ENCODE measurements at places on chromosomes 3 and 15.

DNA sequence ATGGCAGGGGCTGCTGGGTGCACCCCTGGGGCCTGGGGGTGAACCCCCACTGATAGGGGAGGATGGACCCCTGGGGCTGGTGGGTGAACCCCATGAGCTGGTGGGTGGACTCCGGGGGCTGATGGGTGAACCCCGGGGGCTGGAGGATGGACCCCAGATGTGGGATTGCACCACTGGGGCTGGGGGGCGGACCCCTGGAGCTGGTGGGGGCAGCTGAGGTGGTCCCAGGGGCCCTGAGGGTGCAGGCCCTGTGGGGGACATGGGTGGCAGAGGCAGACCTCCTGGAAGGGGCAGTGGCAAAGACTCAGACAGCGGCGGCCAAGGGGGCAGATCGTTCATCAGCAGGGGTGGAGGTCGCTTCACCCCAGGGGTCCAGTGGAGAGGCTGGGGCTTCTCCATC is 17.4 kb upstream of the TXNRD3 start:
- DNase-seq: no peak

DNA sequence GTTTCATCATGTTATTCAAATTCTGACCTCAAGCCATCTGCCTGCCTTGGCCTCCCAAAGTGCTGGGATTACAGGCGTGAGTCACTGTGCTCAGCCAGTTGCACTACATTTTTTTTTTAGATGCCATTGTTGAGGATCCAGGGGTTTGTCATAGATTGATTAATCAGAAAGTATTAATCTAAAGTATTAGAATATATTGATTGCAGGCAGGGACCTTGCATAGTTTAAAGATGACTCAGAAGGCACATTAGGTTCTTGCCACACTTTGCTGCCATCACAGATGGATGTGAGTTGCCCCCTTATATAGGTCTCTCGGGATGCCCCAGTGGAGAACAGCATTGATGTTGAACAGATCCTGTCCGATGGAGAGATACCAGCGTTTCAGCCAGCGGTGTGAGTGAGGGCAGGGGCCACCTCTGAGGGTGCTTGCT is 41.1 kb downstream of the IGF1R start:
- DNase-seq: no peak

GRCh38 chr3:125104639-125105038 is 48.8 kb upstream of the HEG1 start:
- DNase-seq: no peak

- DNase-seq: no peak
Measured at GRCh38 chr15:73052653-73053397, 562 bp downstream of the NEO1 start.

GRCh38 chr3:172030181-172030580 is 9.2 kb upstream of the FNDC3B start:
- DNase-seq: no peak

- DNase-seq: no peak
Measured at GRCh38 chr3:129703913-129704312, 97.4 kb upstream of the PLXND1 start.

GRCh38 chr3:44301746-44302145 is 36.8 kb upstream of the TCAIM start:
- DNase-seq: no peak

DNA sequence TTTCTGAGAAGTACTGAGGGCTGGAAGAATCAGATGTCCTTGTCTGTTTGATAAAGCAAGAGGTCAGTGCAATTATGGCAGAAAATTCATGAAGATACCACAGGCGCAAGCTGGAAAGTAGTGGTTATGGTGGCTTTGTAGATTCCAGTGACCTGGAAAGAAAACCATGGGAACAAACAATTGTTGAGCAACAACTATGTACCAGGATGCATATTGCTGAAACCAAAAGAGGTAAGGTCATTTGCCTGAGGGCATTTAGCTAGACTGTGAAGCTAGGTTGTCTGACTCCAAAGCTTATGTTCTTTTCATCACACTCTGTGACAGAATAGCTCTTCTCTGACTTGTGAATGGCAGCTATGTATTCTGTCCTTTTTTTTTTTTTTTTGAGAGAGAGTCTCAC is 74.0 kb downstream of the B3GALNT1 start:
- DNase-seq: no peak

- no peak for DNase-seq
Measured at GRCh38 chr3:184320104-184320445, 5.7 kb downstream of the EIF4G1 start.

DNA sequence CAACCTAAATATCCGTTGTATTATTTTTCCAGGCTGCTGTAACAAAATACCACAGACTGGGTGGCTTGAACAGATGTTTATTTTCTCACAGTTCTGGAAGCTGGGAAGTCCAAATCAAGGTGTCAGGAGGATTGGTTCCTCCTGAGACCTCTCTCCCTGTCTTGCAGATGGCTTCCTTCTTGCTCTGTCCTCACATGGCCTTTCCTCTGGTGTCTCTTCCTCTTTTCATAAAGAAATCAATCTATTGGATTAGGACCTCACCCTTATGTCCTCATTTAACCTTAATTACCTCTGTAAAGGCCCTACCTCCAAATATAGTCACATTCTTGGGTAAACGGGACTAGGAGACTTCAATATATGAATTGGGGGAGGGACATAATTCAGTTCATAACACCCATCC is 89.2 kb upstream of the PLCL2 start:
- no peak for DNase-seq

DNA sequence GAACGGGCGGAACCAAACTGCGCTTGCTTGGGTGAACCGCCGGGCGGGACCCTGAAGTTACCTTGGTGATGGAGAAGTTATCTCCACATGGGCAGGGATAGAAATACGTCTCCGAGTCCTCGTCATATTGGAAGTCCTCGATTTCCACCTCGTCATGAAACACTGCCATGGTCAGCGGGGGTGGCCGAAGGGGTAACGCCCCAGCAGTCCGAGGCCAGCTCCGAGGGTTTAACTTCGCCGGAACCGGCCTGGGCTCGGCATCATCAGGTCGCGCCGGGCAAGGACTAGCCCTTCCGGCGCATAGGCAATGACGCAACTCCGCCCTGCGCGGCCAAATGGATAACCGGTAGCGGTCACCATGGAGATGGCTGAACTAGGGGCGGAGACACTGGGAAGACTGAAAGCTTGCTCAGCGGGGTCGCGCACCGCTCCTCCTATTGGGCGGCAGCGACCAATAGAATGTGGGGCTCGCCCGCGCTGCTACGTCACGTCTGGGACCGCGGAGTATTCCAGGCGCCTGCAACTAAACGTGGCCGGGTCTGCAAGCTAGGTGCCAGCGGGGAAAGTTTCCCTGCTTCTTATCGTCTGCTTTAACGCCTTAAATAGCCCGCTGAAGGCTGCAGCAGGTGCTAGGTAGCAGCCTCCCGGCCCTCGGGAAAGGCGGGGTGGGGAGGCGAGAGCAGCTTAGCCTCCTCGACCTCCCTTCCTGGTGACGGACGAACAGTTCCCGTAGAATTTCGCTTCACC is at the start of the genes DPH3 and OXNAD1:
Gene DPH3 (minus strand): TSS at position 236 of the 747 bp plus-strand sequence. CDS start 67 bp downstream, at position 169.
Gene OXNAD1 (plus strand): TSS at position 505 of the 747 bp plus-strand sequence. CDS start 5,741 bp downstream, outside the sequence.
- DNase-seq: peak; percentile 98

GRCh38 chr15:70704166-70704565 is 59.2 kb downstream of the UACA start:
- DNase-seq: no peak

GRCh38 chr15:59553879-59554735 is 57.5 kb upstream of the GCNT3 start:
- no peak for DNase-seq

DNA sequence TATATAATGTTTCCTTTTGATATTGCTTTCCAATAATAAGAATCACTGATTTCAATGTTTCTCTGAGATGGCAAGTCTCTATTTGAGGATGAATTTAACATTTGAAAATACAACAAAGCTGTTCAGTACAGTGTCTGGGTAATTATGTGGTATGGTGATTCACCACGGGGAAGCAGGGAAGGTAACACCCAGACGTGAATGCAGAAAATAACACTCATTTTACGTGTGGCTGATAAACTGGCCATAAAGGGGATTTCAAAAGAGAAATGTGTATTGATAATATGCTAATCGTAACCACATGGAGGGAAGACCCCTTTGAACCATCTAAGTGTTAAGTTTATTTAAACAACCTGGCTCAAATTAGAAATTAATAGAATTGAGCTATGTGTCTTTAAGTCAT is 344.6 kb downstream of the GRM7 start:
- DNase-seq: no peak

GRCh38 chr3:162007722-162008121 is 511.1 kb downstream of the OTOL1 start:
- no peak for DNase-seq

- DNase-seq: no peak
Measured at GRCh38 chr15:23736033-23736673, 49.0 kb upstream of the NDN start.

DNA sequence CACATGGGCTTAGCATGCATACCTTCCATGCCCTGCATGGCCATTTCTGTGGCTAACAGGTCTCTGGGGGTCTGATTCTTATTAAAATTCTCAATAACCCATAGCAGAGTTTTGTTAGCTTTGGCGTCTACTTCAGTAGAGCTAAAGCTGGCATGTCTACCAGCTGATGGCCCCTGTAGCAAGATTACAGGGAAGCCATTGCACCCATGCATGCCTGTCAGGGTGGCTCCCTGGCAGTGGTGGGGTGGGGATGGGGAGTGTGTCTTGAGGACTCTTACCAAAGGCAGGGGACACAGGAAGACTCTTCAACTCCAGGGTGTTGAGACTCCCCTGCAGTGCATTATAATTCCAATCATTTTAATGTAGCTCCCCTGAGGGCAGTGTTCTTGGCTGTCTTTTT is 4.7 kb downstream of the KY start:
- DNase-seq: no peak

- DNase-seq: no peak
Measured at GRCh38 chr3:56974247-56974930, 86.1 kb upstream of the SPATA12 start.

DNA sequence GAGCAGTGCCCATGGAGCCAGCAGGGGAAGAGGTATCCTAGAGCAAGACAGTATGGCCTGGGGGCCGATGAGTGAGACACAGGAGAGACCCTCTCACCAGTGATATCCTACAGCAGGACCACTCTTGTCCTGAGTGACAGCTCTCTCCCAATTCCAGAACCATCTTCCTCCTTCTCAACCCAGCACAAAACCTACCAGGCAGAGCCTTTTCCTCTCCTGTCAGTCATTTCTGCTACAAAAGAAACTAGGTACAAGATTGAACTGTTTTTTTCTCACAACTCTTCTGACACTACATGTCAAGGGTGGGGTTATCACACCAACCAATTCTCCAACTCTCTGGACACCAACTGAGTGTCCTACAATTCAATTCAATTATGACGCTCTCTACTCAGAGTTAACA is 506.6 kb downstream of the EPHB1 start:
- DNase-seq: no peak

- no peak for DNase-seq
Measured at GRCh38 chr3:58657036-58657520, 9.5 kb downstream of the FAM3D start.

DNA sequence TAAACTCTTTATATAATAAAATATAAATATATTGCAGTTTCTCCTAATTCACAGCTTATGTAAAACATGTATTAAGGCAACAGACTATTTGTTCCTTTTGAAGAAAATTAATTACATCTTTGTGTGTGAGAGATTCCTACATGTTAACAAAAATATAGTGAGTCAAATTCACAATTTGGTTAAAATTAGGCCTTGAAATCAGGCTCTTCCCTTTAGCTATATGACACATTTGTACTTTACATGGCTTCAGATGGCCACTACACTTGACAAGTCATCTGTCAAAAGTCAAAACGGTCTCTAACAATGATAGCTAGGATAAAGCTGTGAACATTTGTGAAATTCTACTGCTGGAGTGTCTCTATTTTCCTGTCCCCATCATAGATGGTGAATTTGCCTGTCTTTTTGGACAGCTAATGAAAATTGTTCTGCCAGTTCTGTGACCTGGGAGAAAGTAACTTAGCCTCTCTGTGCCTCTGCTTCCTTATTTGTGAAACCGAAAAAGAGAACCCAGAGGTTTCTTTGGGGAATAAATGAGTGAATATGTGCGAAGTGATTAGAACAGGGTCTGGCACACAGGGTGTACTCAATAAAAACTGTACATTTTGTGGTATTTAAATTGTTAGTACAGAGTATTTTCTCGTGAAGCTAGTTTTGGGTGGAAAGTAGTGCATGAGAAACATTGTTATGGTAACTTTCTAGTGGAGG is 23.6 kb downstream of the TM4SF4 start:
- DNase-seq: no peak

- DNase-seq: no peak
Measured at GRCh38 chr3:188421151-188421821, 267.3 kb downstream of the LPP start.

DNA sequence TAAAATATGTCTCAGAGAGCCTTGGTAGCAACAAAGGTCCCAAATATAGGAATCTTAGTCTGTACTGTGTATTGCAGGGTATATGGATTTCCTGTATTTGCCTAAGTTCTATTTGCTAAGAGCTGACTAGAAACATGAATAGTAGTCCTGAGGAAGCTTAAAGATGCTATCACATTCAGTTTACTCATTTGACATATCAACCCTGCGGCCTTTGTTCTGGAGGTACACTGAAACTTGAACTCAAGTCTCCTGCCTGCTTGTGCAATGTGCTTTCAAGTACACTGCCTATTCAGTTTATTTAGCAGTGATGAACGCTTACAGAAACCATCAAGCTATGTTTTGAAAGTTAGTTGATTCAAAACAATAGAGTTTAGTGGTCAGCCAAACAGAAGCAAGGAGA is 21.1 kb downstream of the IL1RAP start:
- no peak for DNase-seq

DNA sequence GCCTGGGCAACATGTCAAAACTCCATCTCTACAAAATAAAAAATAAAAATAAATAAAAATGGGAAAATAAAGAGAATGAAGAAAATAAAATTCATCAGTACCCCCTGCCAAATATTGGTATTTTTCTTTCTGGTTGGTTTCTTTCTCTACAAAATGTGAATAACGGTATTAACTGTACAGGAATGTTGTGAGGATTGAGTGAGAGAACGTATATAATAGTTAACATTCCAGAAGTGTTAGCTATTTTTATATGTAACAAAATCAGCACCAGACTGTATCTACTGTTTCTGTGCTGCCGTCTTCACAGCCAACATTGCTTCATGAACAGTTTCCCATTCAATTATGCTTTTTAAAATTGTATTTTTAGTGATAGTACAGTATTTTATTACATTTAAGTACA is 25.5 kb upstream of the RNU6-1 start:
- DNase-seq: no peak

GRCh38 chr3:149553781-149554451 is 79.4 kb downstream of the TM4SF4 start:
- DNase-seq: no peak

DNA sequence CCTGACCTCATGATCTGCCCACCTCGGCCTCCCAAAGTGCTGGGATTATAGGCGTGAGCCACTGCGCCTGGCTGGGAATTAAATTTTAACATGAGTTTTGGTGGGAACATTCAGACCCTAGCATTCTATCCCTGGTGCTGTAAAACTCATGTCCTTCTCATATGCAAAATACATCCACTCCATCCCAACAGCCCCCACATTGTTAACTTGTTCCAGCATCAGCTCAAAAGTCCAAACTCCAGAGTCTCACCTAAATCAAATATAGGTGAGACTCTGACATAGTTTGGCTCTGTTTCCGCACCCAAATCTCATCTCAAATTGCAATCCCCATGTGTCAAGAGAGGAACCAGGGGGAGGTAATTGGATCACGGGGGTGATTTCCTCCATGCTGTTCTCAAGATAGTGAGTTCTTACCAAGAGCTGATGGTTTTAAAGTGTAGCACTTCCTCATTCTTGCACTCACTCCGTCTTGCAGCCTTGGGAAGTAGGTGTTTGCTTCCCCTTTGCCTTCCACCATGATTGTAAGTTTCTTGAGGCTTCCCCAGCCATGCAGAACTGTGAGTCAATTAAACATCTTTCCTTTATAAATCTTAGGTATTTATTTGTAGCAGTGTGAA is 96.2 kb upstream of the PLCL2 start:
- DNase-seq: no peak

GRCh38 chr15:48332642-48333034 is 1.4 kb downstream of the DUT start:
- DNase-seq: no peak

All from activated CD4-positive, CD25-positive, alpha-beta regulatory T cell treated with anti-CD3 and anti-CD28 coated beads, Interleukin-2, amount 50 U/mL, for 72 hours (primary cell).